Regular cardiac myocyte (primary cell): ENCODE measurements at places on chromosomes 12 and 14. TPM values are rescaled to one million over a fixed set of nuclear protein-coding genes. Genes with fewer than 3 reads are reported as not detected.

Gene CNIH1
- total RNA-seq, result 196 and 342 TPM in 2 replicates

Gene PTGER2
- 2.8 and 5.2 TPM in 2 replicates for total RNA-seq

Gene DENR
- total RNA-seq, result 29.9 and 39.3 TPM in 2 replicates

Gene CLEC1B
- total RNA-seq, result not detected in 2 replicates

Gene TBX5
- total RNA-seq, result under 0.01 and 0.85 TPM in 2 replicates

Gene LALBA
- total RNA-seq, result not detected in 2 replicates

Gene FLVCR2
- 1.5 and 7.9 TPM in 2 replicates for total RNA-seq

Gene LRRC10
- total RNA-seq, result not detected in 2 replicates

Gene ACSS3
- total RNA-seq, result 6.3 and 20.0 TPM in 2 replicates

Gene AGAP2
- total RNA-seq, result 0.19 and 0.28 TPM in 2 replicates

Gene GNG2
- 7.7 and 22.6 TPM in 2 replicates for total RNA-seq

Gene CIPC
- 8.2 and 13.0 TPM in 2 replicates for total RNA-seq

Gene PIWIL1
- not detected in 2 replicates for total RNA-seq

Gene RD3L
- not detected in 2 replicates for total RNA-seq

Gene RFLNA
- total RNA-seq, result 2.3 and 43.1 TPM in 2 replicates
